ENCODE measurements at places on chromosomes 7 and 10.

DNA sequence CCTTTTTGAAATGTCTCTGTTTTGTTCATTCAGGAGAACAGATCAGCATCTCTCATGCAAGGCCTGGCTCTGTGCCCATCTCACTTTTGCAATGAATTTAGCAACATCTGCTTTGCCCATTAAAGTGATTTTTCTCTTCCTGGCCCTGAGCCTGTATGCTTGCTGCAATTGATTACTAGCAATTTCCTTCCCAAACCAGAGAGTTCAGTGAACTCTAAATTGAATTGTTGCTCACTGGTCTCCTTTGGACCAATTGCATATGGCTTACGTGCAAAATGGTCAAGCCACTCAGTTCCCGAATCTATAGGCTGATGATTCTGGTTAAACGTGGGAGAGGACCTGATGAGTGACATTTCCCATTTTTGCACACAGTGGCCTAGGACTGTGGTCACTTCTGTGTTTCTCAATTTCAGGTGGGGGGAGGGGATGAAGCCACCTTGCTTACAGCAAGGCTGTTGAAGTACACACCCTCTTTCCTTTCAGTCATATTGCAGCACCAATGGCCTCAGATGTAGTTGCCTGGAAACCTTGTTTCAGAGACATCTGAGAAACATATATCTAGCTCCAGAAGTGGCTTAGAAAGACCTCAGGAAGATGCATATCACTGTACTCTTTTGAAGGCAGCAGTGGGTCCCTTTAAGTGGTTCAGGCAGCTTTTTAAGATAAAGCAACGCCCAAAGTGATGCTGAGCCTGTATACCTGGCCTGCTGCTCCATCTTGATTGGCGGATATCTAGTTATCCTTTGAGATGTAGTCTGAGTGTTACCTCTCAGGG is 201.4 kb downstream of the PTEN start:
- DNase-seq = peak; percentile 37

GRCh38 chr10:24310104-24310503 is 101.2 kb downstream of the KIAA1217 start:
- DNase-seq = no peak

DNA sequence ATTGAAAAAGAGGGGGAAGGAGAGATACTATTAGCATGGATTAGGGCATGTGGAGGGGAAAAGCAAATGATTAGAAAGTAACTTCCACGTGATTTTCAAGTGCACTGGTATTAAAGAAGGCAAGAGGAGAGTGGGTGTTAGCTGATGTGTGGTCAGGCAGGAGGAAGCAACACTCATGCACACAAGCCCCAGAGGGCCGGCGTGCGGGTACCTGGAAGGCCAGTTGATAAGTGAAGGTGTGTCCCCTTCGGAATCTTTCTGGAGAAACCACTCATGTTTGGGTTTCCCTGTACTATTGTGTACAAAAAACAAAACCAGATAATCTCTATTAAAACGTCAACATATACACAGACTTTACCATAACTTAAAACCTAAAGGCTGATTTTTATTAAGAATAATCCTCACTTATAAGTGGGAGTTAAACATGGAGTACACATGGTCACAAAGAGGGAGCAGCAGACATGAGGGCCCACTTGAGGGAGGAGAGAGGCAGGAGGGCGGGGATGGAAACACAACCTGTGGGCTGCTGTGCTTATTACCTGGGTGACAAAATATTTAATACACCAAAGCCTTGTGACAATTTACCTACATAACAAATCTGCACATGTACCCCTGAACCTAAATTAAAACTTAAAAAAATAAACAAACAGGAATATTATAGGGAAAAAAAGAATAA is 98.9 kb downstream of the SVIL start:
- DNase-seq = no peak

GRCh38 chr7:2080060-2080387 is 152.7 kb downstream of the MAD1L1 start:
- DNase-seq = no peak

- DNase-seq = no peak
Measured at GRCh38 chr7:91233212-91233611, 31.0 kb upstream of the FZD1 start.

- no peak for DNase-seq
Measured at GRCh38 chr10:80176526-80176925, 28.8 kb downstream of the ANXA11 start.

DNA sequence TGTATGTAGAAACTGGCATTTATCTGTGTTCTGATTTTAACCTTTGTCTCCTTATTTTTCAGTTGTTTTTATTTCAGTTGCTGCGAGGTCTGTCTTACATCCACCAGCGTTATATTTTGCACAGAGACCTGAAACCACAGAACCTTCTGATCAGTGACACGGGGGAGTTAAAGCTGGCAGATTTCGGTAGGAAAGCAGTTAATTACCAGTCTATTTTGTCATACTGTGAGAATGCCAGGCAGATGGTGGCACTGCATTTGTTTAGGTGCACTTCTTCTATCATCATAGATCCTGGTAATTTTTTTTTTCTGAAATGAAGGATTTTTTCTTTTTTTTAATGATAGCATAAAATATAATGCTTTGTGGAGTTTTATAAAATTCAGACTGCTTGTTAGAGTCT is 321.4 kb downstream of the CDK14 start:
- DNase-seq = no peak

- no peak for DNase-seq
Measured at GRCh38 chr7:119703895-119704294, 569.1 kb upstream of the KCND2 start.

DNA sequence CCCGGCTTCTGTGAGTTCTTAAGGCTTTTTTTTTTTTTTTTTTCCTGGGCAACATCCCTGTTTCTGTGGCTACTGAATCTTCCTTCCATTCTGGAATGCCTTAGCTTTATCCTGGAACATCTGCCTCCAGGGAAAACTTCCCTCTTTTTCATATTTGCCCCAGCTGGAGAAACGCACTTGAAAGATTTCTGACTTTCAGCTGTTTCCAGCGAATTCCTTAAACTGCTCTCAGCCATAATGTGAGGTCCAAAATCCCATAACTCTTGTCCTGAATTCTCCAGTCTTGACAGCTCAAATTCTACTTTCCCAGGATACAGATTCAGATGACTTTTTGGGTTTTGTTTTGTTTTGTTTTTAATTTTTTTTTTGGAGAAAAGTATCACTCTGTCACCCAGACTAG is 263.6 kb upstream of the AUTS2 start:
- no peak for DNase-seq
